Tongue (tissue), 3 donors: ENCODE measurements at places on chromosomes 4 and X. TPM values are rescaled to one million over a fixed set of nuclear protein-coding genes. Genes with fewer than 3 reads are reported as not detected.

DNA sequence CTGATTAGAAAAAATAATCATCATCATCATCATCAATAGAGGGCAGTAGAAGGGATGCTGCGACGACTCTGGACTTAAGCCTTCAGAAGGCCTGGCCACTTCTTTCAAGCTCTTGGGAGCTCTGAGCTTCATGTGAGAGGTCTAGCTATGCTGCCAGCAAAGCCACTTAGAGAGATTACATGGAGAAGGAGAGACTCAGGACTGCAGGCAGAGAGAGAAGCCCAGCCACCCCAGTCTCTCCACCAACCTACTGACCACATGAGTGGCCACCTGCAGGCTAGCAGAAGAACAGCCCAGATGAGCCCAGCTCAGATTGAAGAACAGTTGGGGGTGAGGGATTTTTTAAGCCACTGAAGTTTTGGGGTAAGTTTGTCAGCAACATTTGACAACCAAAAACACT is 17.1 kb upstream of the TMEM150C start:
- no peak for DNase-seq

DNA sequence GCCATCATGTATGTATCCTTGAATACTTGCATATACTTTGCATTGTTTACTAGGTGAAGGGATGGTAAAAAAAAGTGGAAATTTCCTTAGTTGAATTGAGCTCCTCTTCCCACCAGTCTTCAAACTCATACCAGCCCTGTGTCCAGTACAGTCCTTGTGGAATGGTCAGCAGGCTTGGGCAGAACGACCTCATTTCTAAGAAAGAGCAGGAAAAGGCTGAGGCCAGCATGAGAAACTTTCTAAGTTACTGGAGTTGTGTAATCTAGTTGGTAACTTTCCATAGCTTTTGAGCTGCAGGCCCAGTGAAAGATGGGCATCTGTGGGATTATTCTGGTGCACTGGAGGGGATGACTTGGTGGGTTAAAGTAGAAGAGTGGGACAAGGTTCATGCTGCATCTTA is 87.6 kb downstream of the DCUN1D4 start:
- DNase-seq, result no peak

GRCh38 chrX:71618303-71618721 is at the start of gene CXCR3:
Gene CXCR3 (minus strand): TSS chrX:71618511. CDS start chrX:71618449, 62 bp downstream.
- no peak for DNase-seq

- DNase-seq, result peak; percentile 71
Observed at GRCh38 chr4:74189331-74190043, 31.6 kb downstream of the MTHFD2L start.

The AR gene
- 9.3 TPM for total RNA-seq

The PASD1 gene
- not detected for total RNA-seq

The MAGEE1 gene
- 2.7 TPM for total RNA-seq

The SGMS2 gene
- 35.3 TPM for total RNA-seq

The DCLK2 gene
- 17.7 TPM for total RNA-seq
